Cerebellum (tissue), 4 donors: ENCODE measurements at places on chromosomes 12 and 14.
A peak's percentile ranks its signal among the peaks of the same experiment; 100 is the strongest.

- no peak for DNase-seq
Observed at GRCh38 chr12:52007158-52007921, 594 bp downstream of the TAMALIN start.

- peak; percentile 75 for DNase-seq
Observed at GRCh38 chr12:7092229-7092985, at the start of gene C1R. TSS of gene C1R (minus strand) at chr12:7092445. CDS start at chr12:7092388, 57 bp downstream.

DNA sequence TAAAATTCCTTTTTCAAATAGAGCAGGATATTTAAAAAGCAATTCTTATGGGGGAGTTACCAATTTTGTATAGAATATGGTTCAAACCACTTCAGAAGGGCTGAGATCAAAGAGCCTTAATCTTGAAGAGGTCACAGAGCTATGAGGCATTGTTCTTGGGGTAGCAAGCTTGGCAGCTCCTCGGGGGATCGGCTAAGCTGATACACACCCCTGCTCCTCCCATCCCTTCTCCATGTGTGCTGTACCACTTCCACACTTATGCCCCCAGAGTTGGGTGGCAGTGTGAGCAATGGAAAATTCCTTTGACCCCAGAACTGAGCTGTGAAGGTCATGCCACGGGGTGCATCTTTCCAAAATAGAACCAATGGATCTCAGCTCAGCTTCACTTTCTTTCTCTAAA lies 15.0 kb upstream of the TMEM30B start:
- DNase-seq, result no peak

DNA sequence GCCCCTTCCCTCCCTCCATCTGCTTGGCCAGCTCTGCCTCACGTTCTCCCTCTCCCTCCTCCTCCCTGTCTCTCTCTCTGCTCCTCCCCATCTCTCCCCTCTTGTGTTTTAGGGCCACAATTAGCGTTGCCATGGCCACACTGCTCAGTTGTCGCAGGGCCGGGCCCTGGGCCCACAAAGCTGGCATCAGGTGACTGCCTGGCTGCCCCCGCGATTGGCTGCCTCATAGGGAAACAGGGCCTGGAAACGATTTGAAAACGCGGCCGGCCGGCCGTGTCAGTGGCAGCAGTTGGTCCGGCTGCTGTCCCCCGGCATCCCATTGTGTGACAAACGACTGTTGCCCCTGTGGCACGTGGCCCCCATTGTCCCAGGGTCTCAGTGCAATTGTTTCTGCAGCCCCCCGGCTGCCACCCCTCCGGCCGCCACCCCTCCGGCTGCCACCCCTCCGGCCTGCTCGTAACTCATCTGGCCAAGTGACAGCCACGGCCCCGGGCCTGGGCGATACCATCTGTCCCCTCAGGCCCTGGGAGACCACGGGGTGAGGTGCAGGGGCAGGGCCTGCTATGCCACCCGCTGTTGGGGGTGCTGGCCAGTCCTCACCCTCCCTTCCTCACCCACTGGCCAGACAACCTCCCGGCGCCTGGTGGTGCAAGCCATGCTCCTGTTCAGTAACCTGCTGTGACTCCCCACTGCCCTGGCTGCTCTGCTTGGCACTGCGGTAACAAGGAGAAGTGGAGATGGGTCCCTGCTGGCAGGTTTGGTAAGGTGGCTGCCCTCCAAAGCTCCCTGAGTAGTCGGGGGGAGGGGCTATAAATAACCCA lies 17.4 kb downstream of the FOXN4 start:
- DNase-seq, result peak; percentile 95

DNA sequence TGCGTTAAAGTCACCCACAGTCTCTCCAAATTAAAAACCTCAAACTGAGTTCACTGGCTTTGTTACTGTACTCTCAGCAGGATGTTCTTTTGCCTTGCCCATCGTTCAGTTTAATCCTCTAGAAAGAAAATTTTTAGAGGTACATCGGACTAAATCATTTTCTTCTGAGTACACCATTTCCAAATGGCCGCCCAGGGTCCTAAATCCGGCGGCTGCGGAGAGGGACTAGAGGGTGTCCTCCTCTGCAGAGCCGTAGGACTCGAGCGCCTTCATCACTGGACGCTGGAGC lies 1.4 kb downstream of the LIN7A start:
- peak; percentile 62 for DNase-seq
